ENCODE measurements at places on chromosomes 2 and 18.

DNA sequence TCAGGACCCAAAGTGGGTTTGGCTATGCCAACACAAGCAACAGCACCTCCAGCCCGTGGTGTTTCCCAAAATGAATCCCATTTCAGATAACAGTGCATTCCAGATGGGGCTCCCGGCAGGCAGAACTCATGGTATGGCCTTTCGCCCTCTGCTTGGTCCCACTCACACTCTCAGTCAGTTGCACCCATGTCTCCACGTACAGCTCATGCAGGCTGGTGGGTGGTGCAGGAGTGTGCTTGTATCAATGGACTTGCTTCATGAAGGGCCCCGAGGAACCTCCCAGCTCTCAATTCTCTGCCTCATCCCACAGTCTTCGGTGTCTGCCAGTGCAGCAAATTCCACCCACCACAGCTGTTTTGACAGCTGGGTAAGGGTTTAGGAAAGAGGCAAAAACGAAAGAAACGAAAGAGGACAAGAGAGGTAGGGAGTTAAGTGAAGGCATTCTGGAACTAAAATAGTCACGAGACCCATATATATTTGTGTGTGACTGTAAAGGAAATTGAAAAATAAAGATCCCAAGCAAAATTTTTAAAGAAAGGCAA lies 278.1 kb downstream of the DCDC2C start:
- no peak for DNase-seq

DNA sequence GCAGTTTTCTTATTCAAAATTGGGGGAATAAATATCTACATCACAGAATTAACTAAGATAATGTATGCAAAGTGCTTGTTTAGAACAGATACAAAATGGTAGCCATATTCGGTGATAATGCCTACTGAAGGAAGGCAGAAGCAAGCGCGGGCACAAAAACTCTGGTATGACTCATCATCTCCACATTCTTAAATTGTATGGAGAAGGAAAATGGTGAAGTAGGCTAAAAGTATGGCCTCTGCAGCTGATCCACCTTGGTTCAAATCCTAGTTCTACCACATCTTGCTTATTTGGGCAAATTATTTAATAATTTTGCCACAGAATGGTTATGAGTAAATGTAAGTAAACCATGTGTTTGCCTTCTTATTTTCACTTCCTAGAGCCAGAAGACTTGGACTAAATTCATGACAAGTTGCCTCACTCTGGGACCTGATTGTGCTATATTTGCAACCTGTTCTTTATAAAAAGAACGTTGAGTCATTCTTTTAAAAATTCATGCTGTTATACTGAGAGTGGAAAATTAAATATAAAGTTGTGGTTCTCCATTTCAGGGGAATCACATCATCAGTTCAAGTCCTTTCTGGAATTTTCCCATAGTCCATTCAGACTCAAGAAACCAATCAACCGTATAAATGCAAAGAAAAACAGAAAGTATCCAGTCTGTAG lies 9.0 kb upstream of the CDK15 start:
- no peak for DNase-seq

GRCh38 chr2:124670187-124670586 lies 645.1 kb downstream of the CNTNAP5 start:
- DNase-seq: no peak

GRCh38 chr2:138537170-138537915 lies 35.8 kb downstream of the SPOPL start:
- no peak for DNase-seq

DNA sequence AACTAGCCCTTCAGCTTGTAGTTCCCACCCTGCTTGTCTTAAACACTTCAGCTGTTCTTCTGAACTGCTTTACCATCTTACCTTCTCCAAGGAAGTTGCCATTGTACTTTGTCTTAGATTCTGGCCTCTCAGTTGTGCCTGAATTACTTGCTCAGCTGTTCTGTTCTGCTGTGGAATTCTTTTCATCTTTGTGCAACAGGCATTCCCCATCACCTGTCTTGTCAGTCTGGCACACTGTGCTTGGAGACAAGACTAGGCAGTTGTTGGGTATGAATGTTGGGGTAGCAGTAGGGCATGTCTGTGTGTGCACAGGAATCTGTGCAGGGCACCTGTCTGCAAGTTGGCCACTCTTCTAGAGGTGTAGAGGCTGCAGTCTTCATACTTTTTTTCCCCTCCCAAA lies 38.7 kb downstream of the PHLPP1 start:
- DNase-seq: no peak

Data from stimulated activated CD4-positive, alpha-beta T cell treated with anti-CD3 and anti-CD28 coated beads, Interleukin-4, amount 100 ng/mL, for 1 hour (primary cell).